Activated T-helper 1 cell treated with Interleukin-2 at 50 U/mL for 16 hours (primary cell): ENCODE measurements at places on chromosomes 6 and 20.

DNA sequence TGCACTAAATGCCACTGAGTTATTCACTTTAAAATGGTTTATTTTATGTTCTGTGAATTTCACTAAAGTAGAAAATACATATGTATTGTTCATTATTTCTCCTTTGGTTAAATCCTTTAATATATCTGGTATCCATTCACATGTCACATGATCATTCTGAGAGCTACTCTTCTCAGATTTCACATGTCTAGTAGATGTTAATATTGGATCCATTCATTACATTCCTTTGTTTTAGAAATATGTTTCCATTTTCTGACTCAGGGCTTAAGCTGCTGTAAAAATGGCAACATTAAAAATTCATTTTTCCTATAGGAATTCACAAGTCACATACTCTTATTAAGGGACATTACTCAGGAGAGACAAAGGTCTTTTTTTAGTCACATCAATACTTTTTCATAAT, 205.4 kb downstream of the ZFAND3 start:
- DNase-seq, result no peak

- no peak for DNase-seq
Observed at GRCh38 chr6:22600059-22600458, 30.7 kb downstream of the HDGFL1 start.

GRCh38 chr20:59571551-59572314, 32.6 kb upstream of the PHACTR3 start:
- DNase-seq, result peak; percentile 27

- no peak for DNase-seq
Observed at GRCh38 chr20:13147971-13148370, 73.1 kb upstream of the ISM1 start.

- DNase-seq, result no peak
Observed at GRCh38 chr20:34033903-34034302, 40.2 kb downstream of the RALY start.

DNA sequence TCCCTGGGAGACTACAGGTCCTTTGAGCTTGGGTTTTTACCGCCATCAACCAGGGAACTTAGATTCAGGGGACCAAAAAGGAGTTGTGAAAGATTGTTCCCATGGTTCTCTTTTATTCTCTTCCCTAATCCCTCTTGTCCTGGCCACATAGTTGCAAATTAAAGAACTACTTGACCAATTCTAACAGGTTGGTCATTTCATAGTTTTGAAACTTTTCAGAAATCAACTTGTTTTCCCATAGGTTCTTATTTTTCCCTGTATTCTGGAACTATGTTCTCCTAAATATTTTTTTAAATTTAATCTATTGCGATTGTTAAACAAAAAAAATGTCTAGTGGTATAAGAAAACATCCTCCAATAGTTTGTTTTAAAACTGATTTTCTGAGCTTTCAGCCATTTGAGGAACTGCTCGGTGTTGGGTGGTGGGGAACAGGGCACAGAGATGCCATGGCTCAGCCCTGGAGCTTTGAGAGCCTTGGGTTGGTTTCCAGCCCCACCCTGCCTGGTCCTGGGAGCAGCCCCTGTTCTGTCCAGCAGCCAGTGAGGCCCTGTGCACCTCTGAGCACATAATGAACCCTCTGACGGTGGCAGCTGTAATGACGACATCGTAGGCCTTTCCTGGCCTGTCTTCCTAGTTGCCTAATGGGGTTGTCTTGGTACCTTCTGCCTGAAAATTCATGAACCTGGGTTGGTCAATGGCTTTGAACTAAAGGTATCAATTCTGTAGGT, 53.5 kb downstream of the TBC1D7 start:
- DNase-seq, result no peak

DNA sequence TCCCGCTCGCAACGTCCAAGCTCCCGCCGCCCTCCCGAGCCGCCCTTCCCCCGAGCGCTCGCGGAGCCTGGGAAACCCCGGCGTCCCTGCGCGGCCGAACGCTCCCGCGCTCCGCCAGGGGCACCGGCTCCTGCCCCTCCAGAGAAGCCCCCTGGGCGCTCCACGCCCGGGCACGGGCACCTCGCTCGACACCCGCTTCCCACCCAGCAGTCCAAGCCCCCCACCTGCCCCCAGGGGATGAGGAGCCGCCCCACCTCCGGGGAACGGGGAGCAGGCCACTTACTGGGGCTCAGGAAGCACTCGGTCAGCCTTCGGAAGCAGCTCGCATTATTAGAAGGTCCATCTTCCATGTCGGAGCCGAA, 1.4 kb downstream of the PDE10A start:
- DNase-seq, result no peak

GRCh38 chr6:132218059-132218696, 183.1 kb downstream of the MOXD1 start:
- DNase-seq, result no peak

DNA sequence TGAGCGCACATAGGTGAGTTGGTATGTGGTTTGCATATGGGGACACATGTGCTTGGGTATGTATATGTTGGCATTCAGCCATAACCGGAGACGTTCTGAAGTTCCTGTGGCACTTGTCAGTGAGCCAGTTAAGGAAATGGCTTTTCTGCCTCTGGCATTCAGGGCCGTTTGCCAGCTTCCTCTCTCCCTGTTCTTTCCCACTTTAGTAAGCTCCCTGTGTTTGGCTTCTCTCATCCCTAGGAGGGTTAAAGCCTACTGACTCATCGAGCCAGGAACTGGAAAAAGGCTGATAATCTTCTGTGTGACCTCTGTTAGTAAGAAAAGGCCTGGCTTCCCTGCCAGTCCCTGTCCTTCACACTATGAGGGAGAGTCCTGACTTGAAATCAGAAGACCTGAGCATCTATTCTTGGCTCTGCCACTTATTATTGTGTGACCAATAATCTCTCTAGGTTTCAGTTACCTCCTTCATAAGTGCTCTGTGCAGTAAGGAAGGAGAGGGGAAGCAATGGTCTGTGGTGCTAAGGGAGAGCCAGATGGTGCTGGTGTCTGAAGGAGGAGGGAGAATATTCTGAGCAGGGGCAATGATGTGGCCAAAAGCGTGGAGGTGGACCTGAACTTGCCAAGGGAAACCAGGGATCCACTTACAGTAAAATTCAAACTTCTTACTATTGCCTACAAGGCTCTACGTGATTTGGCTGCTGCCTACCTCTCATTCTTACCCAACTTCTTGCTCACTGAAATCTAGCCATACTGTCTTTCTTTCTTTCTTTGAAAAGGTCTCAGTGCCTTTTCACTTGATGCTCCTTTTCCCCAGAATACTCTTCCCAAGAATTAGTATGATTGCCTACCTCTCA, 31.4 kb downstream of the ACSS2 start:
- DNase-seq, result no peak

DNA sequence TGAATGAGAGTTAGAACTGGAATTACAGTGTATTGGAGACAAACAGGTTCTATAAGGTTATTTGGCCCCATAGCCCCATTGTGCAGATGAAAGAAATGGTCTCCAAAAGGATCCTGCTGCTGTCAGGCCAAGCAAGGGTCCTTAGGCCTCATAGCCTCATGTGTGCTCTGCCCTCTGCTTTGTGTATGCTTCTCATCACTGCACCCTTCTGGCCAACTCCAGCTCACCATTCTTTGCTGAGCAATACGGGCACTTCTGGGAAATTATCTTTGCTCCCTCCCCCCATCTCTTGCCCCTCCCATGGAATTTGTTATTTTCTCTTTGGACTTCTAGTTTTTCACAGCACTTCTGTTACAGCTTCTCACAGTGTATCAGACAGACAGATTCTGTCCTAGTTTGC, 298.8 kb downstream of the FOXA2 start:
- no peak for DNase-seq

DNA sequence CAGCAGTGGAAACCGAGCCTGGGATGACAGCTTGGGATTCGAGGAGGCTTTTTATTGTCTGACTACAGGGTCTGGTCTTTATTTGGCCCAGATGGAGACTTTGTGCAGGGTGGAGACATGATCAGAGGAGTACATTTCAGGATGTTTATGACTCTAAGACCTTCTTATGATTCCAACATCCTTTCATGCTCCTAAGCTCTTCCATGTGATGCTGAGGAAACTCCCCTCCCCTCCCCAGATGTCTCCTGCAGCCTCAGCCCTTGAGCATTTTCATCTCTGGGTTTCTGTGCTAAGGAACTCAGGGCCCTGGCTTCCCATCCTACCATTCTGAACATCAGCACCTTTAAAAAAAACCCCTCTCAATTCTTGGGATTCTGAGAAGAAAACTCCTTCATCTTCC, 186.6 kb downstream of the SOX4 start:
- no peak for DNase-seq

DNA sequence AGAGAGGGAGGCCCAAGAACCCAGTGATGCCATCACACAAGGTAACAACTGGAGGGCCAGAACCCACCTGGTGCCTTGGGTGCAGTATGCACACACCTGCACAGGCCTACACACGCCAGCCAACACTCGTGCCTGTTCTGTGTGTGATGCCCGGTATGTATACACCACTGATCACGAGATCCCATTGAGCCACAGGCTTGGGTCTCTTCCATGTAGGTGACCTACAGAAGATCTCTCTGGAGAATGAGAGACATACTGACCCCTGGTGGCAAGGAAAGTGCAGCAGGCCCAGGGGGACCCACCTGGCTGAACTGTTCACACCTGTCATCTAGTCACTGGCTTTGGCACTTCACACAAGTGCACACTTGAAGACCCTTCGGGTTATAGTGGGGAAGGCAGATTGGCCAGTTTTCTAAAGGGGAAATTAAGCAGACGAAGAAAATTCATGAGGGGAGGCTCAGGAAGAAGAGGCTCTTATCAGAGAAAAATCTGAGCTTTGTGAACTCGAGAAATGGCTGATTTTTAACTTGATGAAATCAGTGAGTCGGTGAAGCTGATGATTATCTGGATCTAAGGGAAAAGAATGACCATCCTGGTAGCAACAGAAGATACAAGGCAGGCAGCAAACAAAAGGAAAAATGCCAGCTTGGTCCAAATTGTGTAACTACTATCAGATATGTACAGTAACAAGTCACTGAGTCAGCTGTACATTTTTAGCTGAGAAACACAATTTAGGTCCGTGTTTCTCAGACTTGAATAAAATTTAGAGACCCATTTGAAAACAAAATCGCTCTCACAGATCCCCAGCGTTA, 69.1 kb upstream of the PBOV1 start:
- peak; percentile 9 for DNase-seq

DNA sequence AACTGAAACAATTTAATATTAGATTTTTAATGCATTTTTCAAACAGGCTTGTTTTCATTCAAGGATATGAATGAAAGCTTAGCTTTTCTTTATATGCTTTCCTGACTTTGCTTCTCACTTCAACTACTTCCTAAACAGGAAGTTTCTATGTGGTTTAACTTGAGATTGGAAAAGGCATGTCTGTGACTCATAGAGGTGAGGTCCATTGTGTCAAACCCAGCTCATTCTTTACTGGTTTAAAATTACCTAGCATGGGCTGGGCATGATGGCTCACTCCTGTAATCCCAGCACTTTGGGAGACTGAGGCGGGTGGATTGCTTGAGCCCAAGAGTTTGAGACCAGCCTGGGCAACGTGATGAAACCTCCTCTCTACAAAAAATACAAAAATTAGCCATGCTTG, 34.4 kb downstream of the EFHC1 start:
- DNase-seq, result no peak

DNA sequence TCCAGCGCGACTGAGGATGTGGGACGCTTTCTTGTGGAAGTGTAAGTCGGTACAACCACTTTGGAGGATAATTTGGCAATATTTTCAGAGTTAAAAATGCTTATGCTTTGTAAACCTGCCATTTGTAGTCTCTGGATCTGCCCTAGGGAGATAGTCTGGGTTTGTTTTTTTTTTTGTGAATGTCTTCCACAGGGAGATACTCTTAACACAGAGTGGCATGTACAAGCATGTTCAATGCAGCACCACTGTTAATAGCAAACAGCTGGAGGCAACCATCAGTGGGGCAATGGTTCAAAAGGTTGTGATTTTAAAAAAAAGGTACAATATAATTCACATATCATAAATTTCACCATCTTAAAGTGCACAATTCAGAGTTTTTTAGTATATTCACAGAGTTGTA, 22.4 kb downstream of the SLC9A8 start:
- no peak for DNase-seq

- DNase-seq, result no peak
Observed at GRCh38 chr6:159788753-159789376, 537 bp downstream of the TCP1 start.

DNA sequence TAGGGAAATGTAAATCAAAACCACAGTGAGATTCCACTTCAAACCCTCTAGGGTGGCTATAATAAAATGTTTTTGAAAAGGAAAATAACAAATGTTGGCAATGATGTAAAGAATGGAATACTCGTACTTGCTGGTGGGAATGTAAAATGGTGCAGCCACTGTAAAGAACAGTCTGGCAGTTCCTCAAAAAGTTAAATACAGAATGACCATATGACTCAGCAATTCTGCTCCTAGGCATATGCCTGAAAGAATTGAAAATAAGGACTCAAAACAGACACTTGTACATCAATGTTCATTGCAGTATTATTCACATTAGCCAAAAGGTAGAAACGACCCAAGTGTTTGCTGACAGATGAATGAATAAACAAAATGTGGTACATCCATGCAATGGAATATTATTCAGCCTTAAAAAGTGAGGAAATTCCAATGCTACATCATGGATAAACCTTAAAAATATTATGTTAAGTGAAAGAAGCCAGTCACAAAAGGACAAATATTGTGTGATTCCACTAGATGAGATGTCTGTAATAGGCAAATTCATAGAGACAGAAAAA, 10.2 kb upstream of the RNF114 start:
- DNase-seq, result no peak

- no peak for DNase-seq
Observed at GRCh38 chr6:73209117-73209516, 16.2 kb downstream of the KHDC1L start.

- no peak for DNase-seq
Observed at GRCh38 chr20:19254956-19255355, 42.5 kb downstream of the SLC24A3 start.
